ENCODE measurements at places on chromosomes 5 and 9. TPM values are rescaled to one million over a fixed set of nuclear protein-coding genes. Genes with fewer than 3 reads are reported as not detected.

EPB41L4A gene
- 12.9 TPM for total RNA-seq

SLC6A7 gene
- total RNA-seq: not detected

PHF24 gene
- total RNA-seq: not detected

MSMP gene
- 3.9 TPM for total RNA-seq

HTR1A gene
- total RNA-seq: not detected

CDH9 gene
- total RNA-seq: not detected

SOX30 gene
- 0.49 TPM for total RNA-seq

GABRA1 gene
- total RNA-seq: not detected

OR1Q1 gene
- total RNA-seq: not detected

SLC45A2 gene
- not detected for total RNA-seq

DNA sequence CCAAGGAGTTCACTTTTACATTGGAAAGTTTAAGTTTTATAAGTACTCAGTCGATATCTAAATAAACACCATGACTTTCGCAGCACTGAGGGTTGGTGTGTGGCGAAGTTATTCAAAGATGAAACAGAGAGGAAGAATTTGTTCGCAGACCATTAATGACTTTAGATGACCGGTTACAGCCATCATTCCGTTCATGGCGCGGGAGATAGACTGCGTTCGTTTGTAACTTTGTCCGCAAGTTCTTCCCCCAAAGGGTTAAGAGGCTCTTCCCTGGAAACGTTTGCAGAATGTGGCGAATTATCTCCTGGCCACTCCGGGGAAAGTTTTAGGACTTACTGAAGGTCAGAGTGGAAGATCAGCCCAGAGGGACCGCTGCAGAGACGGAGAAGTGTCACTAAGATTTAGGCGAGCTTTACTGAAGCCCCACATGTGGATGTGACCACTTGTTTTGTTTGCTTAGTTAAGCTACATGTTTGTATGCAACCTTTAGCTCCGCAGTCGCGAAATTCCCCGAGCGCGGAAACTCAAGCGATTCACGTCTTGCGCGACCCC is 2.2 kb upstream of the FOXD1 start:
- DNase-seq: peak; percentile 53

GRCh38 chr9:112396416-112396815 is 16.5 kb downstream of the HSDL2 start:
- no peak for DNase-seq

DNA sequence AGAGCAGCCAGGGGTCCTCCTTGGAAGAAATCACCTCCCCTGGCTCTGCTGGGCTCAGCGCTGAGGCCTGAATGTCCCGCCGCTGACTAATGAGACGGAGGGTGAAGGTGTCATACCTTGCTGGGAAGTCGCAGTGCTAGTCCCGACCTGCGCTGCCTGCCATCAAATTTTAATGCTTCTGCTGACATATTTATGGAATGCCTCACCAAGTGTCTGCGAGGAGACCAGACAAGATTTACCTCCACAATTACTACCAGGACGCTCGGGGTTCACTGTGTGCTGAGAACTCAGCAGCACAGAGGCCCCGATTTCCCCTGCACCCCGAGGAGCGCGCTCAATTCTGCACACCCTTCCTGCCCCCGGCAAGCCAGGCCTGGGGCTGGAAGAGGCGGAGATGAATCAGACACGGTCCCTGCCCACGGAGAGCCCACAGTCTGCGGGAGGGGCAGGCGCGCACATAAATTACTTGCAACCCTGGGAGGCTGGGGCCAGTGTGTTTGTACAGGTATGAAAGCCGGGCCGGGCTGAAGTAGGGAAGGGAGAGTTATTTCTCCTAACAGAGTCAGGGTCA is 175.2 kb downstream of the PAX5 start:
- DNase-seq: no peak

DNA sequence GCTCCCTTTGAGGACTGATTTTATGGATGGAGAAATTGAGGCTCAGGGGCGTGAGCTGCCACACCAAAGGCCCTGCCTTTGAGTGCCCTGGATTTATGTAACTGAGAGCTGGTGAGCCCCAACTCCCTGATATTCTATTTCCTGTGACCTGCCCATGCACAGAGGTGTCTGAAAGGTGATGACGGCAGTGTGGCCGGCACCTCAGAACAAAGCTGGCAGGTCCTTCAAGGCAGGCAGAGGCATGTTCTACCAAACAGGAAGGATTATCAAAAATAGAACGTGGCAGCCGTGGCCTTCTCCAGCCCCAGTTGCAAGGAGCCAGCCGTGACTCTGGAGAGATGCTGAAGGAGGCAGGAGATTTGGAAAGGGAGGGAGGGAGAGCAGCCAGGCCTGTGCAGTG is 36.2 kb downstream of the INSYN2B start:
- no peak for DNase-seq

GRCh38 chr5:110846398-110847001 is 107.7 kb downstream of the SLC25A46 start:
- no peak for DNase-seq

- no peak for DNase-seq
These were observed 168.0 kb downstream of the TAF11L14 start for GRCh38 chr5:17802256-17802655.

DNA sequence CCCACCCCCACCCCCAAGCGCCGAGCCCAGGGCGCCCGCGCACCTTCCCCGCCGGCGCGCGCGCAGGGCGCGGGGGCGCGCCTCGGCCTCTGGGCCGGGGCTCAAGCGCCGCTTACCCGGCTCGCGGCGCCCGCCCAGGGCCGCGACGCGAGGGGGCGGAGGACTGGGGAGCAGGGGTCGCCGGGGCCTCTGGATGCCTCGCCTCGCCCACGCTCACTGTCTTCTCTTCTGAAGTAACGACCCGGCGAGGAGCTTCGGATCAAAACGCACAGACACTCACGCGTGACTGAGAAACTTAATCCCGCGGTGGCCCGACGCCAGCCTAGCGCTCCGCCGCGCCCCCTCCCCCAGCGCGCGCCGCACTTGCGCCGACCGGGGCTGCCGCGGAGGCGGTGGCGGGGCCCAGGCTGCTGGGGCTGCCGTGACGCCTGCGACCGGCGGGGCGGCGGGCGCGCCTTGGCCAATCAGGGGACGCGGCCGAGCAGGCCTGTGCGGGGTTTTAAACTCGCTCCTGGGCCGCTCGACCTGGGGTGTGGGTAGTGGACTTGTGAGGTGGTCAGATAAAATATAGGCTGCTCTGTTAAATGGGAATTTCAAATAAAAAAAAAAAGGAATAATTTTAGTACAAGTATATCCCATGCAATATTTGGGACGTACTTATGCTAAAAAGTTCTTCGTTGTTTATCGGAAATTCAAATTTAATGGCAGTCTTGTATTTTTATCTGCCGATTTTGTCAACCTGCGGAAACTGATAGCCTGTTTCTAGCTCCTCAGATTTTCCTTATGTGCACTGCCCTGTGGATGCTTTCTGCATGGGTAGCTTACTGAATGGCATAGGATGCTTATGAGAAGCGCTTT is at the start of gene MPDZ:
TSS of gene MPDZ (minus strand) at position 409 of the 858 bp plus-strand sequence. CDS start 29,377 bp downstream, outside the sequence.
- DNase-seq: no peak

GRCh38 chr5:161546470-161547301 is at the start of gene GABRB2:
TSS of gene GABRB2 (minus strand) at chr5:161546725. CDS start at chr5:161546643, 82 bp downstream.
- peak; percentile 44 for DNase-seq

- DNase-seq: no peak
These were observed 110.5 kb downstream of the GAS1 start for GRCh38 chr9:86836797-86837196.

DNA sequence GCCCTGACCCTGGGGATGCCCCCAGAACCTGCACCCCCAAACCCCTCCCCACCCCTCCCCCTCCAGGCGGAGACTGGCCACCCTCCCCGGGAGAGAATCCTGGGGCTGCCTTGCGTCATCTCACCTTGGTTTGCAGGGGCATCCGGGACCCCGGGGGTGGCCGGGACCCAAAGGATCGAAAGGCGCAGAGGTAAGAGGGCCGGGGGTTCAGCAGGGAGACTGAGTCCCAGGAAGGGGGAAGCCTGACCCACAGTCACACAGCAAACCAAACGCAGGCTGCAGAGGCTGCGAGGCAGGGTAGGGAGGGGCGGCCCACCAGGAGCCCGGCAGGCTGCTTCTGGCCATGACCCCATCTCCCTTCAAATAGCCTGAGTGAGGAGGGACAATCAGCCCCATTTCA is 33.8 kb upstream of the ORM1 start:
- DNase-seq: no peak

DNA sequence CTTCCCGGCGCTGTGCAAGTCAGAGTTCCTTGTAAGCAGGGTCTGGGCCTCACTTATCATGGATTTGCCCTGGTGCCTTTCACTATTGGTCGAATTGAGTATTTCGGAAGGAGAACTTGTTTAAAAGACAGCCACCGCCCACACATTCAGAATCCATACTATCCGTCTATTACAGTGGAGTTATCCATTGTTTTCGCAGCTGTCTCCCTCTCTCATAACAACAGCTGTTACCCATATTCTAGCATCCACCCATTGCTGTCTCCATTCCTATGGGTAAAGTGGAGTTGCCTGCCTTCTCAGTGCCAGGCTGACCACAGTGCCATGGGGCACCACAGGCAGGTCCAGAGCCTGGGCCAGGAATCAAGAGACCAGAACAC is 20.2 kb downstream of the FAXDC2 start:
- no peak for DNase-seq

DNA sequence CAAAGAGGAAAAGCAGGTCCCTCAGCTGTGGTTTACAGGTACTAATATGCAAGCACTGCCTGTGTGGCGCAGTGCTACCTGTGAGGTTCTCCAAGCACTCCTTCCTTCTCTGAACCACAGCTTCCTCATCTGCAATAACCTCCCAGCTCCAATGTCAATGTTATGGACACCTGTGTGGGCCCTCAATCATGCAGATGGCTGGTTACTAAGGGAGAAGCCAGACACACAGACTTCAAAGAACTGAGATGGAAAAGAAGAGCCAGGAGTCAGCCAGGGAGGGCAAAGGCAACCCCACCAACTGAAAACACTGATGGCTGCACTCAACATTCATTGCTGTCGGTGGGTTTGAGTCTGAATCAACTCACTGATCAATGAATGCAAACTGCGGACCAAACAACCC is 77.7 kb downstream of the NR6A1 start:
- DNase-seq: no peak

- DNase-seq: no peak
These were observed 35.7 kb downstream of the LRRC70 start for GRCh38 chr5:62614355-62614754.

- no peak for DNase-seq
These were observed 35.6 kb downstream of the TNFSF8 start for GRCh38 chr9:114894609-114895433.

GRCh38 chr9:23005156-23005555 is 558.5 kb downstream of the DMRTA1 start:
- no peak for DNase-seq

- peak; percentile 65 for DNase-seq
These were observed 43.5 kb upstream of the DNAH5 start for GRCh38 chr5:13987843-13988464.

- DNase-seq: peak; percentile 75
These were observed 678 bp downstream of the SLC2A6 start for GRCh38 chr9:133477992-133478850.

GRCh38 chr5:65098393-65098792 is 329.7 kb downstream of the CWC27 start:
- no peak for DNase-seq

DNA sequence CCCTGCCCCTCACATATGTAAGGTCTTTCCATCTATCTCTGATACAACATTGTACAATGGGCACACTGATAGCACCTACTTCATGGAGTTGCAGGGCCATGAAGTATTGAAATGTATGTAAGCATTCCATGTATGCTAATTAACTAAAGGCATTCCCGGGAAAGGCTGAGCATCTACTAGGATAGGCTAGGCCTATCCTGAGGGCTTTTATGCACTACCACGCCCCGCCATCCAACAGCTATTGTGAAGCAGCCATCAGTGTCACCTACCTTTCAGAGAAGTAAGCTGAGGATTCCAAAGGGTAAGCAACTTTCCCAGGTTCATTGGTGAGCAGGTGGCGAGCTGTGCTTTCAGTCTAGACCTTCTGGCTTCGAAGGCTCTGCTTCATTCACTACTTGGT is 47.6 kb downstream of the NSG2 start:
- no peak for DNase-seq

DNA sequence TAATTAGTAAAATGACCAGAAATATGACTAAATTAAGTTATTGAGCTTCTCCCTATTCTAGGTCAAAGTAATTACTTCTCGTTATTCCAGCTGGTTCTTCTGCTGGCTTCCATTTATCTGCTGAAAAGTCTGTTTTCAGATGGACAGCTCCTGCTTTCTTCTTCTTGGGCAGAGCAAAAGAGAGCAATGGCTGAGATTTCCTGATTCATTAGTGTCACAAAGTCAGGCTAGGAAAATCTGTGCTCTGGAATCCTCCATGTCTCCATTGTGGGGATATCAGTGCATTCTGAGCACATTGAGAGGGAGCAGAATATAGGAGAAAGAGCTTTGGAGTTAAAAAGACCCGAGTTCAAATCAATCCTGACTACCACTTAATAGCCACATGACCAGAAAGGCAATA is 33.7 kb upstream of the NRG2 start:
- DNase-seq: no peak

DNA sequence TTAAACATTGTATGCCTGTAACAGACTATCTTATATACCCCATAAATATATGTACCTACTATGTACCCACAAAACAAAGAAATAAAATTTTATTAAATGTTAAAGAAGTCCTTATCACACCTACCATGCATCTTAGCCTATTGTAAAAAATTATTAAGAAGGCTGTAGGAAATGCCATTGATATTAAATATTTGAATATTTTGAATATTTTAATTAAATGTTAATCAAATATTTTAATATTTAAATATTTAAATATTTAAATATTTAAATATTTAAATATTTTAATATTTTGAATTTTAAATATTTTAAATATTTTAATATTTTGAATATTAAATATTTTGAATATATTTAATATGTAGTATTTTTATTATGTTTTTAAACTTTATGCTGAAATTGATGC is 331.5 kb upstream of the ATP10B start:
- no peak for DNase-seq

- no peak for DNase-seq
These were observed 84.0 kb downstream of the ADAMTS12 start for GRCh38 chr5:33807771-33808170.

GRCh38 chr5:137393196-137393993 is 105.7 kb downstream of the SPOCK1 start:
- no peak for DNase-seq

DNA sequence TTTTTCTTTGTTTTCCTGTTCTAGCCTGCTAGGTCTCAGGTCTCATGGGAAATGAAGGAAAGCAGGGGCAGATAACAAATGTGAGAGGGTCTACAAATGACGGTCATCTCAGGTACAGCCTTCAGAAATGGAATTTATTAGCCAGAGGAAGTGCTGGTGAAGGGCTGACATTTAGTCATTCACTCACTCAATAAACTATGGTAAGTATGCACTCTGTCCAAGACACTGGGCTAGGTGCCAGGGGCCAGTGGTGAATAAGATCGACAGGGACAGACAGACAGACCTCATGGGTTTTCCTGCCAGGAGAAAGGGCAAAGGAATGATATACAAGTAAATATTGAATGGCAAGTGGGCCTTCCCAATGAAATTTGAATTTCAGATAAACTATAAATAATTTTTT is 6.3 kb downstream of the PDE6A start:
- no peak for DNase-seq
